ENCODE measurements at places on chromosomes 1 and 21.

- no peak for DNase-seq
These were observed 120.2 kb downstream of the GREM2 start for GRCh38 chr1:240491796-240492195.

GRCh38 chr1:162672622-162673260 is 40.5 kb downstream of the DDR2 start:
- no peak for DNase-seq

DNA sequence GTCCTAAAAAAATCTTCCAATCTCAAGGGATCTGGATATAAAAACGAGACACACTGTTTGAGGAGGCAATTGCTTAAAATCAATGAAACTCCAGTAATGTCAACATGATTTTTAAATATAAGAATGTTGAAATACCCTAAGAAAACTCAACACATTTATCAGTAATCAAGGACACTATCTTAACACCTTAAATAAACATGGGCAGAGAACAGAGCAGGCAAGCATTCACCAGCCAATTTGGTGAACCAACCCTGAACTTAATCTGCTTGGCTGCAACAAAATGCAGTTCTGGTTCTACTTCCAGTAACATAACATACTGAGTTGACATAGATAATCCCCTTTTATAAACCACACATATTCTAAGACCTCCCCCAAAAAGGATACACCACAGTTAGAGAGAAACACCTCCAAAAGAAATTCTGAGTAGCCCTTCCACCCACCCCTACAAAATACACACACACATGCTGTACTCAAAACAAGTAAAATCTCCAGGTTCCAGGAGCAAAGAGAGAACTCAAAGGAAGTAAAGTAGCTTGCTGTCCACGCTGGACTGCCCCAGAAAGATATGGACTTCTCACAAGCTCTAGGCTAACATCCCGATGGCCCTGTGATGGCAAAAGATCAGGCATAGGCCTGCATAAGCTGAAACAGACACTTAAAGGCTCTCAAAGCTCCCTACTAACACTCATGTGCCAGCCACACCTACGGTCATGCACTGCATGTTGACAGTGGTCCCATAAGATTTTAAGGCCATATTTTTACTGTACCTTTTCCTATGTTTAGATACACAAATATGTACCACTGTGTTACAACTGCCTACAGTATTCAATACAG is 30.5 kb downstream of the TP53BP2 start:
- DNase-seq: no peak

DNA sequence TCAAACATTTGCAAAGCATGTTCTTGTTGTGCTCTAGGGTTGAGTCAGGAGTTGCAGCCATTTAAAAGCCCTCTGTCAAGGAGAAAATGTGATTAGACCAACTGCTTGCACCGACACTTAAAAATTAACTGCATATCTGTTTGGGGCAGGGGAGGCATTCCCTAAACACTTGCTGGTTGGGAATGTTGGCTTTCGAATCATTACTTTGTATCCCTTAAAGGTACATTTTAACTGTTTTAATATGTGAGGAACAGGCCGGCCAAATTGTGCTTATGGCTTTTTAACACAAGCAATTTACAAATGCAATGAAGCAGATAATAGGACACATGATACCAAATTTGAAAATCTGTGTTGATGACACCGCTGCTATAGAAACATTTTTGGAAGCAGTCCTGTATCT is 159.1 kb downstream of the LHX8 start:
- DNase-seq: no peak

GRCh38 chr1:206541236-206541833 is 34.0 kb downstream of the RASSF5 start:
- no peak for DNase-seq

DNA sequence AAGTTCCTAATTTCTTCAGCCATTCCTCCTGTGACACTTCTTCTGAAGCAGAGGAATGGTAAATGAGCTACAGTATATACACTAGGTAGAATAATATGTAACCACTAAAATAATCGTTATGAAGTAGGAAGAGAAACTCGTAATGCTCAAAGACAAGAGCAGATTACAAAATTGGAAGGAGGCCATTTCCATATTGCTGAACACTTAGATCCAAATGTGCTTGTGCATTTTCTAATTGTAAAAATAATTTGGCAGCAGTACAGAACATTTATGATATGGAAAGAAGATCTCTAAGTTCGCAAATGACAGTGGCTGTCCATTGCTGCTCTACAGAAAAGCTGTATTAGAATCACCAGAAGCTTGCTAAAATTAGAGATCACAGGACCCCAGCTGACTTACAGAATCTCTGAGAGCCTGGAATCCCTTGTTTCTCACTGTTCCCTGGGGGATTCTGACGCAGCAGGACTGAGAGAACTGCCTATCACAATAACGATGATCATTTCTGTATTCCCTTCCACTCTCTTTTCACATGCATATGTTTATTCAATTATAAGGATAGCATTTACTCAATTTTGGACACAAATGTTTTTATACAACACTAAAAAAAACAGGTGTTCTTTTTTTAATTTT is 242.1 kb downstream of the OMA1 start:
- no peak for DNase-seq

DNA sequence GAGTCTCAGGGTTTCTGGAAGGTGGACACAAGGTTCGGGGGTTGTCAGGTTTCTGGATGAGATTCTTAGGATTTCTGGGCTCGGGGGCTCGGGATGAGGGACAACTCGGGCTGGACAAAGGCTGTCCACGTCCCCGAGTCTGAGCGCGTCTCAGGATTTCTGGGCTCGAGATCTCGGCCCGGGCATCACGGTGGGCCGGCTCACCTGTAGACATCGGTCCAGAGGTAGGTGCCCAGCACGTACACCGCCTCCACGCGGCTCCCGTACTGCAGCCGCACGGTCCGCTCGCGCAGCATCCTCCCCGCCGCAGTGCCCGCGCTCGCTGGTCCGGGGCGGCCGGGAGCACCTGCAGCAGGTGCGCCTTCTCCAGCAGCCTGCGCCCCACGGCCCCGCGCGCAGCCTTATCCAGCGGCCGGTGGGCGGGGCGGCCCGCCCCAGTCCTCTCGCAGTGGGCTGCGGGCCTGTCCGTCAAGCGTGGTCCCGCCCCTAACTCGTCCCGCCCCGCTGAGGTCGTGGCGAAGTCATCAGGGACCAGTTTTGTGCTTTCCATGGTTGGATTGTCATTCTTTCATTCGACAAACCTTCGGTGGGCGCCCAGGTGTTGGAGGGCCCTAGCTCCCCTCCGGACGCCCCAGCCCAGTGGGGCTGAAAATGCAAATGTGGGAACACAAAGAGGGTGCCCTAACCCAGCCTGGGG is at the start of gene PADI2:
PADI2 (minus strand) TSS at position 376 of the 697 bp plus-strand sequence; CDS start at position 296, 80 bp downstream.
- DNase-seq: peak; percentile 56

DNA sequence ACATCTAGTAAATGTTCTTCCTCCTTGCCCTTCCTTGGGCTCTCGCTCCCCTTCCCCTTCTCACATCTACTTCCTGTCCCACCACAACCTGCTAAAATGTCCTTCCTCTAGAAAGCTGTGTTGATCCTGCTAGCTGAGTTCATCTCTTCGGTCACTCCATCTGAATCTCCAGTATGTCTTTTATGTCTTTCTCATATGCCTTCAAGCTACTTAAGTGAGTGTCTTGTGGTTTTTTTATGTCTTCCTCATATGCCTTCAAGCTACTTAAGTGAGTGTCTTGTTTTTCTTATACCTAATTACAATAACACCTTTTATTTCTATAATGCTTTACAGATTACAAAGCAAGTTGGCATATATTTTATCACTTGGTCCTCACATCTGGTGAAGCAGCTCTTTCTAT is 33.9 kb downstream of the CSF1 start:
- DNase-seq: peak; percentile 28
